ENCODE measurements at places on chromosomes 4 and X.

GRCh38 chr4:70969076-70969475, 24.4 kb upstream of the DCK start:
- no peak for DNase-seq

GRCh38 chr4:135065366-135065765, 863.8 kb upstream of the PABPC4L start:
- no peak for DNase-seq

- no peak for DNase-seq
Observed at GRCh38 chr4:105808750-105809041, 86.6 kb upstream of the NPNT start.

- no peak for DNase-seq
Observed at GRCh38 chr4:112751447-112751846, 114.5 kb downstream of the LARP7 start.

- no peak for DNase-seq
Observed at GRCh38 chrX:20529711-20530110, 263.0 kb upstream of the RPS6KA3 start.

GRCh38 chr4:109914322-109914721, 1.6 kb downstream of the EGF start:
- no peak for DNase-seq

- no peak for DNase-seq
Observed at GRCh38 chr4:158203436-158203835, 6.8 kb upstream of the TMEM144 start.

GRCh38 chr4:84677093-84677492, 94.2 kb downstream of the CDS1 start:
- no peak for DNase-seq

GRCh38 chrX:39144956-39145355, 343.7 kb downstream of the MID1IP1 start:
- no peak for DNase-seq

DNA sequence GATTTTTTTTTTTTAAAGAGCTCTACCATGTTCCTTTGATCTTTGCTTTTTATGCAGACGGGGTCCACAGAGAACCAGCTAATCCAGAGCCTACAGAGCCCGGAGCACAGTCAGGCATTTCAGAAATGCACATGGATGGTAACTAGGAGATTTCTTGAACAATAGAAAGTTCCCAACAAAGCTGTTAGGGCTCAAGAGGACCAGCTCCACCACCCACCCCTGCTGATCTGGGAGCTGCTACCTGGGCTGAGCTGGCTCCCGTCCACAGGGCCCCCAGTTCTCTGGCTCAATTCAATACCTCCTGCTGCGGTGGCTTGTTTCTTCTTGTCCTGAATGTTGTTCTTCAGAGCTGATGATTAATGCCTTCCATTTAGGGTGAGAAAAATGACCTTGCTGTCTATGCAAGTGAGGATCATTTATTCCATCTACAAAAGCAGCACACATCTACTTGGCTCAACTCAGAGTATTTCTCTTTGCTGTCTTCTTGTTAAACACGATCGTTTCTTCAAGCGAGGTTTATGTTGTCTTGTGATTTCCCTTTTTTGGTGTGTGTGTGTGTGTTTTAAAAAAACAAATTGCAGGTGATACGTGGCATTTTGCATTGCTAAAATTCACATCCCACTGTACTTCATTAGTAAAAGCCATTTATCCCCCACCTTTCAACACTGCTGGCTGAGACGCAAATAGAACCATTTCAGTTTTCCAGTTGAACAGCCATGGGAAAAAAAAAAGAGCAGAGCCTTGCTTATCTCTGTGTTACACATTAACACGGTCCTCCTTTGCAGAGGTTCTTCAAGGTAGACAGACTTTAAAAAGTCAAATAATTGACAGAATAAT, 31.3 kb downstream of the IGFBP7 start:
- no peak for DNase-seq

- DNase-seq: no peak
Observed at GRCh38 chr4:149965206-149965605, 113.0 kb upstream of the DCLK2 start.

- no peak for DNase-seq
Observed at GRCh38 chr4:7971881-7972500, 32.3 kb upstream of the AFAP1 start.

DNA sequence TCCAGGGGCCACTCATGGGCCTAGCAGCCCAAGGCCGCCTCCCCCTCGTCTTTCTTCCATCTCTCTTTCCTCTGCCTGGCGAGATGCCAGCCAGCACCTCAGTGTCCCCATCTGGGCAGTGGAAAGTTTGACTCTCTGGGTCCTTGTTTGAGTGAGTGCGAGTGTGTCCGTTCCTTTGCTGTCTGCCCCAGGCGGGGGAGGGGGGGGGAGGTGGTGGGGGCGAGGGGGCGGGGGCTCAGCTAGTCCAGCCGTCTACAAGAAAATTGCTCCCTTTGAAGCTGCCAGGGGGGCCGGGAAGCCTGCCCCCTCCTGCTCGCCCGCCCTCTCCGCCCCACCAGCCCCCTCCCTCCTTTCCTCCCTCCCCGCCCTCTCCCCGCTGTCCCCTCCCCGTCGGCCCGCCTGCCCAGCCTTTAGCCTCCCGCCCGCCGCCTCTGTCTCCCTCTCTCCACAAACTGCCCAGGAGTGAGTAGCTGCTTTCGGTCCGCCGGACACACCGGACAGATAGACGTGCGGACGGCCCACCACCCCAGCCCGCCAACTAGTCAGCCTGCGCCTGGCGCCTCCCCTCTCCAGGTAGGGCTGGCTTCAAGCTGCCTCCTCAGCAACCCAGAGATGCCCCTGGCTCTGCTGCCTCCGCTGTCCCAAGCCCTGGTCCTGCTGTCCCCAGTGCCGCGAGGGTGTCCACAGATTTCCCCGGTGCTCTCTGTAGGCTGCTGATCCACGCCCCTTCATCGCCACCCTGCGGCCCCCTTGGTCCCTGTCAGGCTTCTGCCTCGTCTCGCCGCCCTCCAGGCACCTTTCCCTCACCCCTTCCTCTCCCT, at the start of gene BGN:
Gene BGN, plus strand, starts transcription at position 440 of the 821 bp plus-strand sequence. CDS start 9,652 bp downstream, outside the sequence.
- DNase-seq: no peak

DNA sequence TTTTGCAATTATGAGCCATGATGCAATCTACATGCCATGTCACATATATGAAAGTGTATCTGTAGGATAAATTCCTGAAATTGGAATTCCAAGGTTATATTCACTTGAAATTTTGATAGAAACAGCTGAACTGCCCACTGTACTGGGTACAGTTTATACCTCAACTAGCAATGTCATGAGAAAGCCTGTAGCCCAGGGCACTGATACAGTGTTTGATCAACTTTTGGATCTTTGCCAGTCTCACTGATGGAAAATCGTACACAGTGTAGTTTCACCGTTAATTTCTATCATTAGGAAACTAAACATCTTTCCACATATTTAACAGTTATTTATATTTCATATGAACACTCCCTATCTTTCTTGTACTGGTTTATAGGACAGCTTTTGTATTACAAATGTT, 34.2 kb downstream of the TAPT1 start:
- DNase-seq: no peak

- DNase-seq: no peak
Observed at GRCh38 chrX:19064175-19064574, 58.1 kb downstream of the ADGRG2 start.
